ENCODE measurements at places on chromosomes 3 and 15.

- DNase-seq, result no peak
Measured at GRCh38 chr3:119181765-119182164, 8.4 kb downstream of the UPK1B start.

DNA sequence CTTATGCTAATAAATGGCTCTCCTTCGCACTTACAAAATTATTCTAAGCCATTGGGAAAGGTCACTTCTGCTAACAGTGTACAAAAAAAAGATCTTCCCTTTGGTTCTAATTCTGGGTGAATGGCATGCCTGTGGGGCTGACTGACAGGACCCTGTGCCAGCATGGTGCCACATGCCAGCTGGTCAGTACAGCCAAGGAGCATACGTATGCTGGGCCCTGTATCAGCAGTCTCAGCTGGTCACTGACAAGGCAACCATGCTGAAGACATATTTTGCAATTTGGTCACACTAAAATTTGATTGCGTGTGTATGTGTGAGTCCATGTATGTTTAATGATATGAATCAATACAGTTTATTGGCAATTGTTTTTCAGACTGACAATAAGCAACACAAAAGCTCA, 246.1 kb downstream of the TBL1XR1 start:
- DNase-seq, result no peak

GRCh38 chr3:99470841-99471240, 167.6 kb upstream of the COL8A1 start:
- no peak for DNase-seq

DNA sequence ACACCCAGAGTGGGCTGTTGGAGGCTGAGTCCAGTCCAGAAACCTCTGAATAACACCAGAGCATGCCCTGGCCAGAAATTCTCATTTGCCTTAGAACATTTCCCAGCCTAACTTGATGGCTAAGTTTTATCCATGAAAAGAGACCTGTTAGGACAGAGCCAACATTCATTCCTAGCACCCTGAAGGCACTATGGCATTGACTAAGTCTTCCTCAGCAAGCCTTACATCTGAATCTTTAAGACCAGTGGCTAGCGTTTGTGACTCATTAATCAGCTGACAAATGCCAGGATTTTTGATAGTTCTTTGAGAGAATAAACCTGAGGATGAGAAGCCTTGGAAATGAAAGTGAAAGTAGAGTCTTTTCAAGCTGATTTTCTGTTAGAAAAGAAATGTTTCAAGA, 1087.1 kb upstream of the ALCAM start:
- DNase-seq, result no peak

- DNase-seq, result no peak
Measured at GRCh38 chr3:70857916-70858315, 545.5 kb upstream of the MDFIC2 start.

- no peak for DNase-seq
Measured at GRCh38 chr15:90037511-90037860, 36.4 kb downstream of the ZNF710 start.

Data from NCI-H187 (cell line).